A549 treated with AZD2906 at 1 μM for 4 hours (cell line): ENCODE measurements at places on chromosomes 13 and 19. TPM values are rescaled to one million over a fixed set of nuclear protein-coding genes. Genes with fewer than 3 reads are reported as not detected.

The IGFL1 gene
- total RNA-seq = 1.0 to 2.3 TPM (median 1.9 TPM) in 5 replicates

The KCNRG gene
- total RNA-seq = 0.32 to 0.75 TPM (median 0.54 TPM) in 5 replicates

The SLC10A2 gene
- not detected in 5 replicates for total RNA-seq

The ACTMAP gene
- 16.3 to 19.6 TPM (median 18.5 TPM) in 5 replicates for total RNA-seq

The ZNF571 gene
- total RNA-seq = 0.55 to 1.5 TPM (median 0.92 TPM) in 5 replicates
